Activated CD8-positive, alpha-beta T cell treated with anti-CD3 and anti-CD28 coated beads for 36 hours (primary cell): ENCODE measurements at places on chromosomes 12 and 14. TPM values are rescaled to one million over a fixed set of nuclear protein-coding genes. Genes with fewer than 3 reads are reported as not detected.

Gene CLEC2B
- total RNA-seq, result 43.2 TPM

Gene PLBD1
- 0.14 TPM for total RNA-seq

Gene RNF212B
- total RNA-seq, result not detected

Gene C12orf57
- total RNA-seq, result 226 TPM

GRCh38 chr12:56631790-56632700 is 1.9 kb upstream of the BAZ2A start:
- peaks cover 7% of the 10 kb centered on the region for H3K36me3 ChIP-seq
- peak; percentile 76 for DNase-seq
- peaks cover 59% of the 10 kb centered on the region for H3K4me1 ChIP-seq
- H3K27ac ChIP-seq, result peak overlapping the region; percentile 85
- H3K27me3 ChIP-seq, result no peaks in the 10 kb centered on the region

- no peaks in the 10 kb centered on the region for H3K27me3 ChIP-seq
- no peak overlapping the region for H3K4me3 ChIP-seq
Measured at GRCh38 chr12:93116632-93117031, 187.5 kb upstream of the EEA1 start.

- H3K27ac ChIP-seq, result peak overlapping the region; percentile 98
- peak overlapping the region; percentile 89 for H3K4me3 ChIP-seq
- H3K36me3 ChIP-seq, result peaks cover 64% of the 10 kb centered on the region
- H3K4me1 ChIP-seq, result peaks cover 33% of the 10 kb centered on the region
- no peaks in the 10 kb centered on the region for H3K27me3 ChIP-seq
- DNase-seq, result no peak
Measured at GRCh38 chr14:22919601-22919921, 612 bp upstream of the RBM23 start.

- no peaks in the 10 kb centered on the region for H3K4me1 ChIP-seq
- no peak for DNase-seq
- no peaks in the 10 kb centered on the region for H3K27me3 ChIP-seq
- H3K36me3 ChIP-seq, result peaks cover 21% of the 10 kb centered on the region
Measured at GRCh38 chr12:32217354-32218310, 111.0 kb downstream of the BICD1 start.

GRCh38 chr12:46548605-46549071 is 176.1 kb upstream of the SLC38A2 start:
- peak overlapping the region; percentile 53 for H3K4me3 ChIP-seq
- H3K4me1 ChIP-seq, result peaks cover 55% of the 10 kb centered on the region
- peak overlapping the region; percentile 98 for H3K27ac ChIP-seq
- no peaks in the 10 kb centered on the region for H3K27me3 ChIP-seq
- DNase-seq, result no peak

GRCh38 chr12:90061809-90062208 is 353.2 kb upstream of the ATP2B1 start:
- H3K36me3 ChIP-seq, result no peaks in the 10 kb centered on the region
- no peak overlapping the region for H3K27ac ChIP-seq
- H3K4me1 ChIP-seq, result no peaks in the 10 kb centered on the region
- no peaks in the 10 kb centered on the region for H3K27me3 ChIP-seq

DNA sequence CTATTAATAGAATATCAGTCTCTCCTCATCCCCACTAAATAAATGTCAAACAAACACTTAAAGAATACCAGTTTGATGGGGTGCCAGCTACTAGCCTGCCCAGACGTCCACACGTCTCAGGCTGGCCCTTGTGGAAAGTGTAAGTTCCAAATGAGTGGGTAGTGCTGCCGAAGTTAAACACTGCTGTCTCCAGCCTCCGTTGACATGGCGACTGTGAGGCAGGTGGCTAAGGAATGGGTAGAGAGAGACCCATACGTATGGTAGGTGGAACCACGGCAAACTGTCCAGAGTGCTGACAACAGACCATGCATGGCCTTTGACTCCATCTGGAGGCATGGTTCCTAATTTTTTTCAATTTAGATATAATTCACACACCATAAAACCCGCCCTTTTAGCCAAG is 37.9 kb downstream of the PITPNM2 start:
- no peaks in the 10 kb centered on the region for H3K27me3 ChIP-seq
- no peak overlapping the region for H3K4me3 ChIP-seq
- H3K27ac ChIP-seq, result peak overlapping the region; percentile 20
- H3K4me1 ChIP-seq, result peaks cover 54% of the 10 kb centered on the region
- no peak for DNase-seq
- peaks cover 12% of the 10 kb centered on the region for H3K36me3 ChIP-seq

- H3K27ac ChIP-seq, result no peak overlapping the region
- H3K4me1 ChIP-seq, result peaks cover 17% of the 10 kb centered on the region
- no peaks in the 10 kb centered on the region for H3K36me3 ChIP-seq
- DNase-seq, result no peak
Measured at GRCh38 chr12:27524839-27525753, 1.1 kb downstream of the PPFIBP1 start.

DNA sequence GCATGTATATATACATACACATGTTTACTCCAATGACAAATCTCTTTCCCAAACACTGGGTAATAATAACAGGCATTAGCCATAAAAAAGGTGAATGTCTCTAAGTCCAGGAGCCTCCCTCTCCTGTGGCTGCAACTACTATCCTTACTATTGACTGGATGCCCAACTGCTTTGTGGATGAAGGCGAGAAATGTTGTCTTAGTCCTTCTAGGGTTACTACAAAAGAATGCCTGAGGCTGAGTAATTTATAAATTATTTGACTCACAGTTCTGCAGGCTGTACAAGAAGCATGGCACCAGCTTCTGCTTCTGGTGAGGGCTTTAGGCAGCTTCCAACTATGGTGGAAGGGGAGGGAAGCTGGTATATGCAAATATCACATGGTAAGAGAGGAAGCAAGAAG is 366.0 kb upstream of the DDHD1 start:
- no peaks in the 10 kb centered on the region for H3K27me3 ChIP-seq
- no peaks in the 10 kb centered on the region for H3K36me3 ChIP-seq
- no peaks in the 10 kb centered on the region for H3K4me1 ChIP-seq

GRCh38 chr12:130870442-130871285 is 1.2 kb upstream of the RAN start:
- H3K4me1 ChIP-seq, result peaks cover 41% of the 10 kb centered on the region
- DNase-seq, result peak; percentile 88
- H3K27ac ChIP-seq, result peak overlapping the region; percentile 98

DNA sequence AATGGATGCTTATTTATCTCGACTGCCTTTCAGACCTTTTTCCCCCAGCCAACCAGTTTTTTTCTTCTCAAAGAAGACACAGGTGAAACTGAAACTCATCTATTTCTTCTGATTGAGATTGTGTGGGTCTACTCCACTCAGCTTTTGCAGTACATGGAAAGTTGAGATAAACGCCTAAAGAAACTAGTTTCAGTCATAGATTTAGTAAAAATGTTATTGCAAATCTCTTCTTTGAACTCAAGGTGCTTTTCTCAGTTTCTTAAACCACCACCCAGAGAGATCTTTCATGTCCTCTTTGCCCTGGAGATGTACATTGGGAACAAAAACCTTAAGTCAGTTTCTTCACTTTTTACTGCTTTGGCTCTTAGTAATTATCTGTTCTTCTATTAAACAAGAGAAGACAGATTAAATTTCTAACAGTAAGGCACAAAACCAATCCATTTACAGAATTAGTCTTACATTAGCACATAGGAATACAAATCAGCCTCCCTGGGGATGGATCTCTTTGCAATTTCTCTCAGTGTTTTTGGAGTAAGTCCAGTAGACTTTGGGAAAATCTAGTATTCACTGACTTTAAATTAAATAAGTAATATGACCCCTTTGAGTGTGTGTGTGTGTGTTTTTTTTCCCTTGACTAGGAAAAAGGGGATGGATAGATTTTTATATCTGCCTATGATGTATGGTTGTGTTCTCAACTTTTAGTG is 11.6 kb downstream of the FBXW8 start:
- H3K27me3 ChIP-seq, result no peaks in the 10 kb centered on the region
- DNase-seq, result no peak
- H3K36me3 ChIP-seq, result peaks cover 6% of the 10 kb centered on the region
- peak overlapping the region; percentile 46 for H3K27ac ChIP-seq
- peaks cover 78% of the 10 kb centered on the region for H3K4me1 ChIP-seq

- H3K27ac ChIP-seq, result peak overlapping the region; percentile 53
- DNase-seq, result peak; percentile 63
- H3K4me1 ChIP-seq, result peaks cover 23% of the 10 kb centered on the region
- H3K27me3 ChIP-seq, result no peaks in the 10 kb centered on the region
- peaks cover 18% of the 10 kb centered on the region for H3K36me3 ChIP-seq
- peak overlapping the region; percentile 56 for H3K4me3 ChIP-seq
Measured at GRCh38 chr12:54259194-54260011, 20.5 kb downstream of the CBX5 start.

DNA sequence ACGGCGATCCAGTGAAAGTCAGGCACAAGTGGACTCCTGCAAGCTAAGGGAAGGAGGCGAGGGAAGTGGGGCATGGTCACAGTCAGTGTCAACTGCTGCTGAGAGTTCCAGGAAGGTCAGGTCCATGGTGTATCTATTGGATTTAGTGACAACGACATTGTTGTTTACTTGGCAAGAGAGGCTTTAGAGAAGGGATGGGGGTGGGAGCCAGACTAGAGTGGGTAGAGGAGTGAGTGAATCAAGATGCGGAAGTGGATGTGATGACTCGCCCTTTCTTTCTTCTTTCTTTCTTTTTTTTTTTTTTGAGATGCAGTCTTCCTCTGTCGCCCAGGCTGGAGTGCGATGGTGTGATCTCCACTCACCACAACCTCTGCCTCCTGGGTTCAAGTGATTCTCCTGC is 12.5 kb downstream of the P2RX7 start:
- peaks cover 23% of the 10 kb centered on the region for H3K4me1 ChIP-seq
- H3K36me3 ChIP-seq, result peaks cover 2% of the 10 kb centered on the region
- no peak overlapping the region for H3K4me3 ChIP-seq
- DNase-seq, result peak; percentile 65
- H3K27me3 ChIP-seq, result no peaks in the 10 kb centered on the region

- no peak overlapping the region for H3K27ac ChIP-seq
- no peak overlapping the region for H3K4me3 ChIP-seq
- H3K36me3 ChIP-seq, result no peaks in the 10 kb centered on the region
- DNase-seq, result no peak
- peaks cover 8% of the 10 kb centered on the region for H3K27me3 ChIP-seq
- H3K4me1 ChIP-seq, result no peaks in the 10 kb centered on the region
Measured at GRCh38 chr12:107967170-107967569, 161.9 kb upstream of the WSCD2 start.

- H3K4me1 ChIP-seq, result peaks cover 16% of the 10 kb centered on the region
- DNase-seq, result no peak
- H3K4me3 ChIP-seq, result no peak overlapping the region
- H3K27me3 ChIP-seq, result no peaks in the 10 kb centered on the region
Measured at GRCh38 chr14:66652525-66653106, 144.7 kb downstream of the GPHN start.
